CD8-positive, alpha-beta memory T cell (primary cell): ENCODE measurements at places on chromosomes 16 and 17.
A peak's percentile ranks its signal among the peaks of the same experiment; 100 is the strongest.

DNA sequence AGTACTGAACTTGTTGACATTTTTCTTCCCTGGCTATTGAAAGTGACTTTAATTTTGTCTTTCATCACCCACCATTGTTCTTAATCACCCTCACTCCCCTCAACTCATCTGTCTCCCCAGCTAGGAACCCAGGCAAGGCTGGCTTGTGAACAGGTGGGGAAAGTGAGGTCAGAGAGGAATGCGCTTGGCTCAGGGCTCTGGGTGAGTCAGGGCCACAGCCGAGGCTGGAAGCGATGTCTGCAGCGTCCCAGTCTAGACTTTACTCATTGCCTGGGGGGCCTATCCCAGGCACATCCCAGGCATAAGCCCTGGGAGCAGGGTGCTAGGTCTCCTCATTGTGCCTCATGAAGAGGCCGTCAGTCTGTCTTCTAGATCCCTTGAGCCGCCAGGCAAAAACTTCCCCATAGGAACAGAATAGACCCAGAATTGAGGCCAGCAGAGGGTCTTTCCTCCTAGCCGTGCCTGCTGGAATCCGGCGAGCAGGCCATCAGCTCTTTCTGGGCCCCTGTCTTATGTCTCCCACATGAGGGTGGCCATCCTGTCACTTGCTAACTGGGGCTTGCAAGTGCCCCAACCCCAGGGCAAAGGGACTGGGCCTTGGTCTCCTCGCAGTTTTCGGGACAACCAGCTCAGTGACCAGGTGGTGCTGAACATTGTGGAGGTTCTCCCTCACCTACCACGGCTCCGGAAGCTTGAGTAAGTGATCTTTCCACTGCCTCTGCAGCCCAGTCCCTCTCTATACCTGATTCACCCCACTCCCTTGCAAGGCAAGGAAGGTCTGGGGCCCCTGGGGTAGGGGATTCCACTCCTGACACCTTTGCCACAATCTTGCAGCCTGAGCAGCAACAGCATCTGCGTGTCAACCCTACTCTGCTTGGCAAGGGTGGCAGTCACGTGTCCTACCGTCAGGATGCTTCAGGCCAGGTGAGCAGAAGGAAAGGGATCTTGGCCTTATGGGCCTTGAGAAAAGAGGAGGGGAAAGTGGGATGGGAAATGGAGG lies 40.1 kb downstream of the NLRC5 start:
- DNase-seq: peak; percentile 25

DNA sequence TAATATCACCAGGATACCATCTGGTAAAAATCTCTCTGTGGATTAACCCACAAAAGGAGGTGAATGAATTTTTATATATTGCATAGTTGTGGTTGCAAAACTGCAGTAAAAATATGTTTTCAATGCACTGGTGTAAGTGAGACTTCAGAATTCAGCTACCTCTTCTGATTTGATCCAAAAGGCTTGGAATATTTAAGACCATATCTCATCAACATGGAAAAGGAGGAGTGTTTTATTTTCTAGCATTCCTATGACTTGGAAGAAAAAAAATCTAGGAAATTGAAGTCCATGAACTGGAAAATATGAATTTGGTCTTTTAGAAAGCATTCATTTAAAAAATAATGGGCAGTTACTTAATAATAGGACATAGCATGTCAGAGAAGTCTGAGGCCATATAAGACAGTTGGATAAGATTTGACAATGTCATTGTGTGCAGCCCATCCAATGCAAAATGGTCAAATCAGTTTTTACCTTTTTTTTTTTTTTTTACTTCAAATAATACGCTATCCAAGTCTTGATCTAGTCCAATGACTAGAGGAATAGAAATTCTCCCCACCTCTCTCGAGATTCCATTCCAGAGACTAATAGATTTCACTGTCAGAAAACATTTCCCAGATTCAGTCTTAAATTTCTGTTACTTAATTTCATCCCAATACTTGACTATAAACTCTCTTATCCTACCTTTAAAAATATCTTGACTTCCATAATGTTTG lies 364.9 kb upstream of the PMFBP1 start:
- DNase-seq: no peak

DNA sequence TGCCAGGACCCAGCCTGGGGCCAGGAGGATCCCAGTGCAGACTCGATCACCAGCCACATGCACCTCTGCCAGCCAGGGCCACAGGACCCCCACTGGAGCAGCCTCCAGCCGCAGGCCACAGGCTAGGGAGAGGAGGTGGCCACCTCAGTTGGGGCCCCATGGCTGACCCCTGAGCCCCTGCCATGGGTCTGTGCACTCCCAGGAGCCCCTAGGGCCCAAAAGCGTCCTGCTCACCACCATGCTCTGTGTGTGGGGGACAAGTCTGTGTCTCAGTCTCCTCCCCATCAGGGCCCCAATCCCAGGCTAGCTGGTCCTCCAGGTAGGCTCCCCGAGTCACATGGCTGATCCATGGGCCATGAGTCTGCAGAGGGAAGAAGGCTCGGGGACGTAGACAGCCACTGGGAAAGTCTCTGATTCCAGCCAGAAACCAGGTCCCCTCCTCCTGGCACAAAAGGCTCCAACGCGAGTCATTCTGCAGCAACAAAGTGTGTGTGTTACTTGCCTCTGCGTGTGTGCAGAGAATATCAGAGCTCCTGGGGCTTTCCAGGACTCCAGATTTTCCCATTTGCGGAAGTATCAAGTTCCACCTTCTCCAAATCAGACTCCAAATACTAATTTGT lies 6.1 kb upstream of the PRSS8 start:
- DNase-seq: no peak

GRCh38 chr17:73135766-73136165 lies 29.0 kb upstream of the SSTR2 start:
- DNase-seq: no peak

DNA sequence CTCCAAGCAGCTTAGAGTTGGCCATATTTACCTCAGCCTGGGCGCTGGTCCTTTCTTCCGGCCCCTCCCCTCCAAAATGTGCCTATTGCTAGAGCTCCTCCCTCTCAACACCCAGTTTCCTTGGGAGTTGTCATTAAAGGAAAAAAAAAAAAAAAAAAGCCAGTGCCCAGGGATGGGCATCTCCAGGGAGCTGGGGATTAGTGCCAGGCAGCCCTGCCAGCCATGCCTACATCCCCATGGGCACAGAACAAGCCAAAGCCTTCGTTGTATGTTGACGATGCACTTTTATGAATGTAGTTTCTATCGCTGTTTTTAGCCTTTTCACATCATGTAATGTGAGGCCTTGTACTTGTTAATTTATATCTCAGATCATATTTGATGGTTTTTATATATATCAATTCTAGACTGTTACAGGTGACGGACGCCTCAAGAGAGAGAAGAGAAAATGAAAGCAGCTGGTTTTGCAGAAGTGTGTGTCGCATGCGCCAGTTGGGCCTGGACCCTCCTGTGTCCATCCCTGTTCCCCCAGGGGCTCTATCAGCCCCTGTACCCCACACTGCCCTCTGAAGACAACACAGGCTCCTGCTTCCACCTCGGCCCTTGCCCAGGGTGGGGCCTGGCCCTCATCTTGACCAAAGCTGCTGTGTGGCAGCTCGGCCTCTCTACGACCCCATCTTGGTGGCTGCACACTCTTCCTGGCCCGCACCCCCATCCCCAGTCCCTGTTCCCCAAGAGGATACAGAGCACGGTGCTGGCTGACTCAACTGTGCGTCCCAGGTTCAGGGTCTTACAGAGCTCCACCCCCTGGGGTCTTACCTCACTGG lies 4.8 kb downstream of the LIMD2 start:
- DNase-seq: no peak

GRCh38 chr16:3810198-3810664 lies 70.3 kb downstream of the CREBBP start:
- no peak for DNase-seq

DNA sequence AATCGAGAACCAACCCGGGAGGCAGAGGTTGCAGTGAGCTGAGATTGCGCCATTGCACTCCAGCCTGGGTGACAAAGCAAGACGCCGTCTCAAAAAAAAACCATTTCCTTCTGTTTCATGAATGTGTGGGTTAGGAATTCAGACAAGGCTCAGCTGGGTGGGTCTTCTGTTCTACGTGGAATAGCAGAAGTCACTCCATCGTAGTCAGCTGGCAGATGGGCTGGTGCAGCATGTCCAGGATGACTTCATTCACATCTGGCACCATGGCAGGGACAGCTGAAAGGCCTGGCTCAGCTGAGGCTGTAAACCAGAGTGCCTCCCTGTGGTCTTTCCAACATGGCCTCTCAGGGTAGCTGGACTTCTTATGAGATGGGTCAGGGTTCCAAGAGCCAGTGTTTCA lies 89.0 kb downstream of the C17orf67 start:
- no peak for DNase-seq

DNA sequence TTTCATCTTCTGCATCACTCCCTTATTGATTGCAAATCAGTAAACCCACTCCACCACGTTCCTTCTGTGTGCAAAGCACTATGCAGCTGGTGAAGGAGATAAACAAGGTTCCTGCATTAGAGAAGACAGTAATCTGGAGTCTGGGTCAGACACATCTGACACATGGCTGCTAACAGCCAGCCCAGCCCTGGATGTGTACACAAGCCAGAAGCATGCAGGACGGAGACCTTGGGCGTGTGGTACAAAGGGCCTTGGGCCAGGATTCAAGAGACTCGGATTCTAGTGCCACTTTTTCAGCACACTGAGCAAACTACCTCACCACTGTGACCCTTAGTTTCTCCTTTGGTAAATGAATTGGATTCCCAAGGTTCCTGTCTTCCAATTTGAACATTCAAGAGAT lies 86.6 kb upstream of the DNAH9 start:
- no peak for DNase-seq

- no peak for DNase-seq
Observed at GRCh38 chr16:49643429-49644144, 212.3 kb downstream of the ZNF423 start.

DNA sequence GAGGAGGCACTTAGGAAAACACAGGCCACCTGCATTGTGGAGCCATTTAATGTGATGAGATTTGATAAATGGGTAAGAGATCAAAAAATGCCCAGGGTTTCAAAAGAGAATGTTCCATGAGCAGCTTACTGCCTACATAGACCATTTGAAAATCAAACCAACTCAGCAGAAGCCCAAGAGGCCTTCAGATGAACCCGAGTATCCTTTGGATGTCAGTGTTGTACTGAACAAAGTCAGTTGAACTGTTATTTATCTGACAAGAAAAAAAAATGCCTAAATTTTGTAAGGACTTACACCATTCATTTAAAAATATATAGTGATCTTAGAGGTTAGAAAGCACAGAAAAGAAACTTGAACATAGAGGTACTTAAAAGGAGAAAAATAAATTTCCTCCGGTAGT lies 381.7 kb downstream of the ZFHX3 start:
- DNase-seq: no peak

DNA sequence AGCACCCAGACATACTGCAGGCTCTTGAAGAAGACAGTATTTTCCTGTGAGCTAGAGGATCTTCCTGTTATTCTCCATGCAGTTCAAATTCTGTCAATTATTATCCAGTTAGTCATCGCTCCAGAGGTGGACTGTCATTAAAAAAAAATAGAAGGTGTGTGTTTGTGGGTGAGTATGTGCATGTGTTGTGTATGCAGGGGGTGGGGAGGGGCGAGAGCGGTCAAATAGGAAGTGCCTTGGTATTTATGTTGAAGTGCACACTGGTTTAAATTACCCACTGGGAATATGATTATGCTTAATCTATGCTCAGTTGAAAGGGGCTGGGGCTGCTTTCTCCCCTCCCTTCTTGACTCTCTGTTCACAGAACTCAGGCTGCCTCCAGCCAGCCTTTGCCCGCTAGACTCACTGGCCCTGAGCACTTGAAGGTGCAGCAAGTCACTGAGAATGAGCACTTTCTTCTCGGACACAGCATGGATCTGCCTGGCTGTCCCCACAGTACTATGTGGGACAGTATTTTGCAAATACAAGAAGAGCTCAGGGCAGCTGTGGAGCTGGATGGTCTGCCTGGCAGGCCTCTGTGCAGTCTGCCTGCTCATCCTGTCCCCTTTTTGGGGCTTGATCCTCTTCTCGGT lies at the start of gene HSD17B2:
HSD17B2 (plus strand) TSS at position 273 of the 632 bp plus-strand sequence; CDS start at position 445, 172 bp downstream.
- DNase-seq: no peak

GRCh38 chr17:51352798-51353197 lies 92.5 kb downstream of the UTP18 start:
- DNase-seq: no peak

GRCh38 chr16:25134166-25134700 lies 22.7 kb downstream of the LCMT1 start:
- no peak for DNase-seq

DNA sequence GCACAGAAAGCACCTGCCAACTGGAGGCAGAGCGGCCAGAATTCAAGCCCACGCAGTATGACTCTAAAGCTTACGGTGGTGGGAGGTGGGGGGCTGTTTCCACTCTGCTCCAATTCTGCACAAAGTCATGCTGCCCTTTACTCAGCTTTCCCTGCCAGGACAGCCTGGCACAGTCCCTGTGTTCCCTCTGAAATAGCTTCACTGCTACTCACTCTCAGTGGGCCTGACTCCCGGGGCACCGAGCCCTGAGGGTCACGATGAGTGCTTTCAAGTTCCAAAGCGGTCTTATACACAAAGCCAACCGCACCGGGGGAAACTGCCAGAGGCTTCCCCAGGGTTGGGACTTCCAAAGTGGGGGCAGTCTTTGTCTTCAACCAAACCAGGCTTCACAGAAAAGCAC lies 306.1 kb upstream of the XYLT1 start:
- DNase-seq: no peak

GRCh38 chr16:87993901-87994300 lies 42.7 kb downstream of the BANP start:
- DNase-seq: no peak

DNA sequence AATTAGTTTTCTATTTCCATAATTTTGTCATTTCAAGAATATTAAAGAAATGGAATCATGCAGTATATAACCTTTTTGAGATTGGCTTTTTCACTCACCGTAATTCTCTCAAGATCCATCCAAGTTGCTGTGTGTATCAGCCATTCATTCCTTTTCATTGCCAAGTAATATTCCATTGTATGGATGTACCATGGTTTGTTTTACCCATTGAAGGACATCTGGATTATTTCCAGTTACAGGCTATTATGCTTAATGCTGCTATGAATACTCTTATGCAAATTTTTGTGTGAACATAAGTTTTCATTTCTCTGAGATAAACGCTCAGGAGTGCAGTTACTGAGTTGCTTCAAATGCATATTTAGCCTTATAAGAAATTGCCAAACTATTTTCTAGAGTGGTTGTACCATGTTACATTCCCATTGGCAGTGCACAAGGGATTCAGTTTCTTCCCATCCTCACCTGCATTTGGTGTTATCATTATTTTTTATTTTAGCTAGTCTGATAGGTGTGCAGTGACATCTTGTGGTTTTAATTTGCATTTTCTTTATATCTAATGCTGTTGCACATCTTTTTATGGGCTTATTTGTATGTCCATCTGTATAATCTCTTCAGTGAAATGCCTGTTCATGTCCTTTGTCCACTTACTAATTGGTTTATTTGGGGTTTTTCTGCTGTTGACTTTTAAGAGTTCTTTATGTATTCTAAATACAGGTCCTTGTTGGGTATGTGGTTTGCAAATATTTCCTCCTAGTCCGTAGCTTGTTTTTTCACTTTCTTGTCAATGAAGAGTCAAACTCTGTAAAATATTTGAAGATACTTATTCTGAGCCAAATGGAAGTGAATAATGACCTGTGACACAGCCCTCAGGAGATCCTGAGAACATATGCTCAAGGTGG lies 32.7 kb downstream of the BMERB1 start:
- DNase-seq: no peak

- peak; percentile 59 for DNase-seq
Observed at GRCh38 chr17:42744283-42744805, 496 bp downstream of the EZH1 start.
